Immature natural killer cell (primary cell): ENCODE measurements at places on chromosomes 5 and 9.

- DNase-seq: no peak
Observed at GRCh38 chr5:3222924-3223323, 372.7 kb upstream of the IRX1 start.

GRCh38 chr5:156715287-156715686 is 134.8 kb upstream of the PPP1R2B start:
- no peak for DNase-seq

- DNase-seq: no peak
Observed at GRCh38 chr5:80315244-80315643, 4.6 kb upstream of the SPZ1 start.

DNA sequence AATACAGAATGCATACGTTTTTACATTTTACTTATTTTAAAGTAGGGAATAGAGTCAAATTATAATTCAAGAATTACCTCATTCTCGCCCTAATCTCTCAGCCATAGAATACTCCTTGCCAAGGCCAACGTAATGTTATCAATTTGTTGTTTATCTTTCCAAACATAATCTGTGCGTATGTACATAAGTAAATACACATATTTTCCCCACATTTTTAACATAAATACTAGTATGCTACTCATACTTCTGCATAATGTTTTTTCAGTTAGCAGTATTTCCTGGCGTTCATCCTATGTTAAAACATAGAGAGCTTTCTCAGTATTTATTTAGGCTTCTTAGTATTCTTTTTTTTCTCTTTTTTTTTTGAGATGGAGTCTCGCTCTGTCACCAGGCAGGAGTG is 28.8 kb downstream of the RBM27 start:
- no peak for DNase-seq

- DNase-seq: no peak
Observed at GRCh38 chr5:108531367-108532128, 149.7 kb upstream of the FBXL17 start.

GRCh38 chr9:86460216-86461002 is 106.2 kb upstream of the TUT7 start:
- DNase-seq: no peak

DNA sequence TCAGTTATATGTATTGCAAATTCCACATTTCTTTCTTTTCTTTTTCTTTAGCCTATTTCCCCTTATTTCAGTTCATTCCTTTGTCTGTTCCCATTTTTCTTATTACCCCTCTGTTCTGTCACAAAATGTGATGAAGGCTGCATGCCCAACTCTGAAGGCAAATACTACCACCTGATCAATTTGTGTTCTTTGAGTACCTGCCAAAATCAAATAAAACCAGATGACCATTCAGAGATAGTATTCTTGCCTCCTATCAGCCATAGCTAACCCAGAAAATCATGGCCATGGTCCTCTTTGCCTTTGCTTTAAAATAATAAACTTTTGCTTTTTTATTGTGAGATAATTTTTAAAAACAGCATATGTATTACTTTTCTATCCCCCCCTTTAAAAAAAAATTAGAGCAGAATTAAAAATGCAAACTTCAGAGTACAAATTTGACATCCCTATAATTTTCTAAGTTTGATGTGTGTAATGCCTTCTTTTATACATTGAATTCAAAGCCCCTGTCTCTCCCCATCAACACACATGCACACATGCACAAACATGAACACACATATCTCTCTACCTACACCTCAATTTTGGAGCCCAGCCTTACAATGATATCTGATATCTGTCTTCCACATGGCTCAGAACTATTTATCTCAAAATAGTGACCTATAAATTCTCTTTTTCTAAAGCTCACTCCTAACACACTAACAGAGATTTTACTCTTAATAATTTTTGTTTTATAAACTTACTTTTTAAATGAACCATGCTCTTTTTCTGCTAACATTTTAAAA is 3.5 kb downstream of the RFESD start:
- no peak for DNase-seq

DNA sequence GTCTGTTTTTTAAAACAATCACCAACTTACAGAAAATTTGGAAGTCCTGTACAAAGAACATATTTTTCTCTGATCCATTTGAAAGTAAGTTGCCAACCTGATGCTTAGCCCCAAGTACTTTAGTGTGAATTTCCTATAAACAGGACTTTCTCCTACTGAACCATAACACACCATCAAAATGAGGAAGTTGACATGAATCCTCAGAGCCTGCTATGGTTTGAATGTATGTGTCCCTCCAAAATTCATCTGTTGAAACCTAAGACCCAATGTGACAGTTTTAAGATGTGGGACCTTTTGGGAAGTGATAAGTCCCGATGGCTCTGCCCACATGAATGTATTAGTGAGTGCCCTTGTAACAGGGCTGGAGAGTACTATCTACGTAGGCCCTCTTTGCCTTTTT is 6.4 kb upstream of the ACOT12 start:
- no peak for DNase-seq

GRCh38 chr9:72352911-72353388 is 12.1 kb downstream of the ZFAND5 start:
- DNase-seq: no peak

GRCh38 chr9:18834740-18835361 is 198.2 kb downstream of the SAXO1 start:
- DNase-seq: no peak

GRCh38 chr5:180347702-180348101 is 5.4 kb downstream of the GFPT2 start:
- no peak for DNase-seq

DNA sequence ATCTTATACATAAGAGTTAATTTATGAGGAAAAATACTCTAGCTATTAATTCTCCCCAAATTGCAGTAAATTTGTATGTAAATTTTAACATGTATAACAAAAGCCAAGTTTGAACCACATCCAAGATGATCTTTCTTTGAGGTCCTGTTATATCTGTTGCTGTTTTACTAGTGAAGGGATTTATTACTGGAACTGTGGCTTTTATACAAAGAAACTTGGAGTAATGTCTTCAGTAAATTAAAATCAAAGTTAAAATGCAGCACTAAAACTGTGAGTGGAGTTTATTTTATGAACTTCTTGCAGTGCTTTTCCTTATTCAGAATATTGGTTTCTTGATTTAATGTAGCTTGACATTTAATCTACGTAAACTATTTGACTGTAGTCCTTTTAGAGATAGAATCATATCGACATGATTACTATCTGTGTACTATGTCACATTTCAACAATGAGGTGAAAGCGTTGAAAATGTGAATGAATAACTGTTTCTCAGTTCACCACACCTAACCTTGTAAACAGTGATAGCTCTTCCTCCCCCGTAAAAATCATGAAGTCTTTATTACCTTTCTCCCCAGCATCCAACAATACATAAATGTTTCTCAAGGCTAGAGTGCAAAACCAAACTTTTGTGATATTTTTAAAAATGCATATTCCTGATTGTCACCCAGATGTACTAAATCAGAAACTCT is 53.2 kb upstream of the ISOC1 start:
- DNase-seq: no peak

DNA sequence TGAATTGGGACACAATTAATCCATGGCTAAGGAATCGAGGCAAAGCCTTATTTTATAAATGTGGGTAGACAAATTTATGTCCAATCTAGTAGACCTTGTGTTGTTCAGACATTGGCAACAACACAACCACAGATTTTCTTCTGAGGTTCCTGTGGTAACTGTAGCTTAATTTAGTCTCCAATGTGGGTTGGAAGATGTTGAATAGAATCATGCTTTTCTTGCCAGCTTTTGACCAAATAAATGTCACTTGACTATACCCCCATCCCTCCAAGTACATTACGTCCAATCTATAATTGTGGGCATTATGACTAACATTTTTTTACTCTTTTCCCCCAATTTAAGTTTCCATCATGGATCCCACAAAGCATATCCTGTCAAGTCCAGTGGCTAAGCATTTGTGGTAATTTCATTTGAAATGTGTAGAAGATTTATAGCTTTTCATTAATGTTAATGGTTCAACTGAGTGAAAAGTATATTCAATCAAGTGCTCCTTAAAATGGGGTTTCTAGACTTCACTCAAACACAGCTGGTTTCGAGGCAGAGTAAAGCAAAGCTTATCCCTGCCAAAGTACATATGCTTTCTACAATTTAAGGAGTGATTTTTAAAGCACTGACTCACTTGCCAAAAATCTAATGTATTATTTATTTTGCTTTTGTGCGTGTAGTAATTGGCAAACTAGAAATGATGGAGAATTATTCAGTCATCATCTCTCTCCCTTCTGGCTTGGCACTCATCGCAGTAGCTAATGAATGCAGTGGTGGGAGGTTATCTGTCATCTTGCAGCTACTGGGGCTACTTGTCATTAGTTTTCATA is 141.8 kb downstream of the FAM174A start:
- DNase-seq: no peak

- no peak for DNase-seq
Observed at GRCh38 chr5:41835645-41836044, 34.6 kb downstream of the OXCT1 start.

GRCh38 chr9:87336914-87337333 is 160.7 kb upstream of the DAPK1 start:
- DNase-seq: peak; percentile 14

- DNase-seq: peak; percentile 73
Observed at GRCh38 chr5:139670369-139671095, 22.4 kb downstream of the CXXC5 start.

GRCh38 chr9:88287972-88288371 is 100.3 kb upstream of the SPIN1 start:
- no peak for DNase-seq

DNA sequence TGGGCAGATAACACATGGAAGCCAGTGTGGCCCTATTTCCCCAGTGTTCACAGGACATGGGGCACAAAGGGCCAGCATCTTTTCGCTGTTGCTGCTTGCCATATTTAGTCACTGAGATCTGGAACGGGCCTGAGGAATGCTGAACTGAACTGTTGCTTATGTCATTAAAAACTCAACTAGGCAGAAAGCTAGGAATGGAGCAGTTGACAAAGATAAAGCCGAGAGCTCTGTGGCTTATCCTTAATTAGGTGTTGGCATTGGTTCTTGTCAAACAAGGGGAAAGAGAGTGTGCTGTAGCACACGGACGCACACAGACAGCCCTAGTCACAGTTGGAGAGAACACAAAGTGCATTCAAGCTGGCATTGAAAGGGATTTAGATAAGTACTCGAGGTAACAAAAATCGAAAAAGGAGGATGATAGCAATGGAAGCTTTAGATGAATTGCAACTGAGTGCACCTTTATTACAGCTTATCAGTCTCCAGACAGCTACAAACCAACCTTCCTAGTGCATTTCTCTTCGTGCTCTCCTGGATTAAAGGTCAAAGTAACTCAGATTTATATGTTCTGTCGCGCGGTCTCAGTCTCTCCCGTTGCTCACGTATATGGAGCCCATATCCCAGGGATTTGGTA is 450.2 kb upstream of the ZNF608 start:
- DNase-seq: no peak

GRCh38 chr5:34914671-34915138 is 599 bp downstream of the RAD1 start:
- DNase-seq: no peak

- peak; percentile 1 for DNase-seq
Observed at GRCh38 chr5:124986667-124987066, 240.2 kb upstream of the ZNF608 start.

GRCh38 chr9:110404473-110404872 is 66.8 kb upstream of the TXNDC8 start:
- no peak for DNase-seq

- DNase-seq: no peak
Observed at GRCh38 chr5:14008819-14009311, 64.4 kb upstream of the DNAH5 start.

DNA sequence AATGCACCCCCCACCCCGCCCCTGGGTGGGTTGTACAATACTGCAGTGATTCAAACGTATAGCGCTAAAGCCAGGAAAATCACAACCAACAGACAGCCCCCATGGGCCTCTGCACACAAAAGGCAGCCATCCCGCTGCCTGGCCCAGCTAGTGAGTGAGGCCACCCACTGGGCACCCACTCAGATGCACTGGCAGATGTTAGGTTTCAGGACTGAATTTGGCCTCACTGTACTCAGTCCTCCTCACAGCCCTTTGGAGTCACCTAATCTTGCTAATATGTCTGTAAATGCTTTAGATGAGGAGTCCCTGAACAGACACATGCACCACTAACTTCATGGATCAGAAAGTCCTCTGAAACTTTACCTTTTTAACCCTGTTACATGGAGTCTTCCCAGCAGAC is 87.7 kb downstream of the FSTL4 start:
- no peak for DNase-seq

- no peak for DNase-seq
Observed at GRCh38 chr5:109653561-109654239, 36.0 kb upstream of the MAN2A1 start.

DNA sequence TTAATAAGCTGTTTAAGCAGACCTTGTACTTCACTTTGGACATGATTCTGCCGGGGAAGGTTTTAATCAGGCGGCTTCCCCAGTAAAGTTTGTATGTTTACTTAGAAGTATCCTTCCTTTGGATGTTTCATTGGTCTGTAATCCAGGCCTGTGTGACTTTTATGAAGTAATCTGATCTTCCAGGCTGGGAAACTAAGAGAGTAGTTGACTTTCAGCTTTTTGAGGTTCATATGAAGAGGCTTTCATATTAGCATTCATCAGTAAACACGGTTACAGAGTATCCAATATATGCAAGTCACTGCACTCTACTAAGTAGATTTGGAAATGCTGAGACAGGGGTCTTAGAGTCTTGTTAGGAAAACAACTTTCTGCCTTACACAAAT is 1.1 kb downstream of the DNAJC21 start:
- DNase-seq: no peak

DNA sequence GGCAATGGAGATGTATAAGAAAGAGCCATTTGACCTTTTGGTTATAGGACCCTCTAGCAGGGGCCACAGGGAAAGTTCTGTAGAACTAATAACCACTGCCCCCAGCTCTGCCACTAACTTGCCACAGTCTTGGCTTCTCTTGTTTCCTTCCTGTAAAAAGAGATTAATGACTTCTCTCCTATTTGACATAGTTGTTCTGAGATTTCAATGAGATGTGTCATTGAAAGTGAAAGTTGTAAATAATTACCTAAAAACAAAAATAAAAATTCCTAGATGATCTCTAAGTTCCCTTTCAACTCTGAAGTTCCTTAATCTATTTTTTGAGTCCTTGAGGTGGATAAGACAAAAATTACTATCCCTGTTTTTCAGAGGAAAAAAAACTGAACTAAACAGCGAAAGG is 1.4 kb upstream of the KIF12 start:
- no peak for DNase-seq

- DNase-seq: no peak
Observed at GRCh38 chr5:67319935-67320725, 123.5 kb upstream of the CD180 start.

- DNase-seq: no peak
Observed at GRCh38 chr9:97109194-97109811, 70.4 kb upstream of the CTSV start.

DNA sequence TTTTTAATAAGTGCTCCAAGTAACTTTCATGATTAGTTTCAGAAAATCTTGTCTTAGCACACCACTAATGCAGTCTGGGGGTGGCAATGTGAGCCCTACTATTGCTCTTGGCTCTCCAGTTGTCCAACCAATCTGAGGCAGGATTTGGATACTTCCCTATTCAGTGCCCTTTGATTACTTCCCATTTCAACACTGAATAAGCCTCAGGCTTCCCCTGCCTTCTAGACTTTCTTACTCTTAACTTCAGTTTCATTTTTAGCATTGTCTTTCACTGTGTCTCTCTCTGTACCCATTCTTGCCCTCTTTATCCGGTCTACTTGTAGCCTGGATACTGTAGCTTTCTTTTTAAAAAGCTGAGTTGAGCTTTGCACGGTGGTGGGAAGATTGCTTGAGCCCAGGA is 186.1 kb downstream of the C9orf152 start:
- no peak for DNase-seq
